Kidney tubule cell (primary cell): ENCODE measurements at places on chromosomes 4 and X.

- DNase-seq = no peak
These were observed 10.0 kb upstream of the PPA2 start for GRCh38 chr4:105483840-105484239.

- peak; percentile 57 for DNase-seq
These were observed 18.7 kb upstream of the GABRB1 start for GRCh38 chr4:47012676-47013075.

- DNase-seq = no peak
These were observed 2236.0 kb upstream of the AGA start for GRCh38 chr4:179678093-179678814.

GRCh38 chrX:115038406-115038805 lies 21.0 kb upstream of the IL13RA2 start:
- DNase-seq = no peak

DNA sequence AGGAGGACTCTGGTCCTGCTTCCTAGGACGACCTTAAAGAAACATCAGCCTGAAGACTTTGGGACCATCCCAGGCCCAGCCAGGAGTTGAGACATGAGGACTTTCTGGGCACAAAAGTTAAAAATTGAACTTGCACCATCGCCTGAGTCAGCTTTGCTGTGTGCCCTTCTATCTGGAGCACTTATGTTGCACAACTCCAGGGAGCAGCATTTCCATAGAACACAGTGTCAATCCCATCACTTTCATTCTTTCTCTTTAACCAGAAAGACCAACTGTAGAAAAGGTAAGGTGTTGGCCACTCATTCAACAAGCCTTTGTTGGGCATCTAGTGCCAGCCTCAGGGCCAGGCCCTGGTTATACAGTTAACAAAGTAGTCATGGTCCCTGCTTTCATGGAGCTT lies 8.6 kb upstream of the CLDN24 start:
- DNase-seq = no peak

DNA sequence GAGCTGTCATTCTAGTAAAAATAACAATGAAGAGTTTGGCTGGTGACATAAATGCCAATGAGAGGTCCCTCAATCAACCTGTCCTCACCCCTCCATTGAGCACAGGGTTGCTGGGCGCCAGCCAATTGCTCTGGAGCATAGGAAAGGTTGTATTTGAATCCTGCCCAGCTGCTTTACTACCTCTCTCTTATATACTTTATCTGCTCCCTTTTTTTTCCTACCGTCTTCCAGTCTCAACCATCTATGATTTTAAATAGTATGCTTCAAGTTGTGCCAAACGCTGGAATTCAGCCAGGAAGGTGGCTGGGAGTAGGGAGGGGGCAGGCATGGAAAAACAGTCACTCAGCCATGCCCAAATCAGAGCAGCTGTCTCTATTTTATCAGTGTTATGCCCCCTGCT lies 153.8 kb downstream of the NR3C2 start:
- DNase-seq = no peak

- DNase-seq = peak; percentile 45
These were observed 210.5 kb upstream of the DIAPH2 start for GRCh38 chrX:96474029-96474740.
